Activated naive CD8-positive, alpha-beta T cell treated with anti-CD3 and anti-CD28 coated beads, Interleukin-2, amount 50 U/mL, for 16 hours (primary cell): ENCODE measurements at places on chromosomes 11 and 22.

- DNase-seq = no peak
Measured at GRCh38 chr11:19330416-19330815, 89.7 kb upstream of the E2F8 start.

- DNase-seq = no peak
Measured at GRCh38 chr11:134714021-134714656, 302.1 kb upstream of the B3GAT1 start.

DNA sequence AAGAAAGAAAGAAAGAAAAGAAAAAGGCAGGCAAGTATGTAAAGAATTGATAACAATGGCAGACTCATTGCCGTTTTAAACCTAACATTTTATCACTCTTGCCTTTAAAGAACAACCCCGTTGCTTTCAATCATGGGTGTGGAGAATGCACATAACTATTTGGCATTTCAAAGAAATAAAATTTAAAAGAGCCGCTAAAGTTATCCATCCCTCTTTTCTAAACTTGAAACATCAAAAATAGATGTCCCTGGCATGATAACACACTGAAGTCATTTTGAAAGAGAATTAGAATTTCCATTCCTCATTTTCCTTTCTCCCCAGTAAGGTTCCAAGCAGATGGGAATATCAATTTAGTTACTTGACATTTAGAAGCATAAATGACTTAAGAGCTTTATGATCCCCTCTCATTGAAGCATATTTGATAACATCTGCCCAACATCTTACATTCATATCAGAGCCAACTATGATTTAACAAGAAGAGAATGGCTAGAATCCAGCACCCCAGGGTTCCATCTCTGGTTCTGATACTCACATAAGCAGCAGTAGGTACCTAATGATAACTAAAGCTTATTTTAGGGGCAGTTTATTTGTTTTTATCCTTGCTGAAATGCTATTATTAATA, 529.6 kb upstream of the LRRC4C start:
- no peak for DNase-seq

DNA sequence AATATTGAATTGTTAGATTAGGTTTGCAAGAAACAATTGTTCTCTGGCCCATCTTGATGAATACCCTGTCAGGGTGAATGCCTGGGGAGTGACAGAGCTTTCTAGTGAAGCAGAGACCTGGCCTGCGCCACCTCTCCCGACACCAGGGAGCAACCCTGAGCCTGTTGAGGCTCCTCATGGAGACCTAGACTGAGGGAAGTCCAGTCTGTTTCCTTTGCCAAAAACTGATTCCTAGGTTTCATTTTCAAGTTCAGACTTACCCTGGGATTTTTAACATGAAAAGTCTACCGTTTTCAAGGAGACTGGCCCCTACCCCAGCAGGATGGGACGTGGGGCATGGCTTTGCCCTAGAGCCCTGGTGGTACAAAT, 173.7 kb upstream of the SORL1-AS1 start:
- no peak for DNase-seq

DNA sequence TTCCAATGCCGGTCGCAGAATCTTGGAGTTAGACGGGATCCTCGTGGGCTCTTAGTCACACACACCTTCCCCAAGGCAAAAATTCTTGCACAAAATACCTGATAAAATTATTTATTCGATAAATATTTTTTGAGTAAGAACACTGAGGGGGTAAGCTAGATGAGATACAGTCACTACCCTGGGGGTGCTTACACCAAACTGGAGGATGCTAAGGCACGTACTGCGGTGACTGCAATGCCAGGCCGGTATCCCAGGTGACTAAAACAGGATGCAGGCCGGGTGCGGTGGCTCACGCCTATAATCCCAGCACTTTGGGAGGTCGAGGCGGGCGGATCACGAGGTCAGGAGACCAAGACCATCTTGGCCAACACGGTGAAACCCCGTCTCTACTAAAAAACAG, 1.7 kb upstream of the MRTFA start:
- no peak for DNase-seq

DNA sequence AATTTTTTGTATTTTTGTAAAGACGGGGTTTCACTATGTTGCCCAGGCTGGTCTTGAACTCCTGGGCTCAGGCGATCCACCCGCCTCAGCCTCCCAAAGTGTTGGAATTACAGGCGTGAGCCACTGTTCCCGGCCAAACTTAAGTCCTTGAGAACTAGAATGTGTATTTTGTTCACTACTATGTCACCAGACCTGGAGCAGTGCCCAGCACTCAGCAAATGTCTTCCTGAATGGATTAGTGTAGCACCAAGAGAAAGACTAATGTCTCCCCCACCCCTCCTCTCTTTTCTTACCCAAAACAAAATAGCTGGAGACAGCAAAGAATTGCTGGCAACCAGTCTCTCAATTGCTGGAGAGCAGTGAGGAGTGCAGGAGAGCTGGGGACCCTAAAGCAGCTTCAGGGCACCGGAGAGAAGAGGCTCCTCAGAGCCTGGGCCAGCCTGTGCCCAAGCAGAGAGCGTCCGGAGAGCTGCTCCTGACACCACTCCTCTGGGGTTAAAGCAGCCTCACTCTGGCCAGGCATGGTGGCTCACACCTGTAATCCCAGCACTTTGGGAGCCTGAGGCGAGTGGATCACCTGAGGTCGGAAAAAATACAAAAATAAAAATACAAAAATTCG, 14.9 kb downstream of the SLC25A18 start:
- DNase-seq = no peak

DNA sequence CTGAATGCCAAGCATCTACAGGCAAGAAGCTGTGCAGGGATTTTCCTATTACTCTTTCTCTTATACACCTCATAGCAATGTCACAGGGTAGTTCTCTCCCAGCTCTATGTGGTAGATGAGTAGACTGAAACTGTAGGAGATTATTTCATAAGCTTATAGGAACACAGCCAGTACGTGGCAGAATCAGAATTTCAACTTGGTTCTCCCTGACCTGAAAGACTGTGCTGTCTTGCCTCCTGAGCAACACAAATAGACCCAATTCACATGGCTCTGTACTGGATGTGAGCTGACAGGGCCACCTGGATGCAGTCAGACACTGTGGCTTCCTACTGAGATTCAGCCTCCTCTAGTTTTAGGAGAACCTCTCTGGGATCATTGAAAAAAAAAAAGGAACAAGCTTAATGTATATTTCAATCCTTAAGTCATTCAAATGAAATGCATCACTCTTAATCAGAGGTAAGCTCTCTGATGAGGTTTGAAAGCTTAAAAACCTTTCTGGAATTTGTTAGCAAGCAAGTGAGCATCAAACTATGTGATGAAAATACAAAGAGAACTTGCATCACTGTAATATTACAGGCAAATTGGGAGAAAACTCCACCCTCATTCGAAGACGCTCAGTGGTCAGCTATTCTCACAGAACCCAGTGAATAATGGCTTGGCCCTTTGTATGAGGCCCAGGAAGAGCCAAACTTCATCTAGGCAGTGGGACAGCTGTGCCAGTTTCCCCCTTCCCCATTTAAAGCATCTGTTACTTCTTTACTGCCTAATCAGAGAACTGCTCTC, 1039.3 kb downstream of the NTM start:
- no peak for DNase-seq

- DNase-seq = no peak
Measured at GRCh38 chr11:266676-267439, 11.3 kb upstream of the NLRP6 start.

GRCh38 chr11:95337175-95337957, 106.4 kb upstream of the SESN3 start:
- DNase-seq = peak; percentile 6
